ENCODE measurements at places on chromosomes 16 and 17.
A peak's percentile ranks its signal among the peaks of the same experiment; 100 is the strongest.

GRCh38 chr17:18919963-18920362 is 32.0 kb upstream of the SLC5A10 start:
- no peak for DNase-seq

- no peak for DNase-seq
Measured at GRCh38 chr17:57984261-57984890, 3.7 kb downstream of the VEZF1 start.

GRCh38 chr17:73748508-73748907 is 104.3 kb upstream of the SDK2 start:
- DNase-seq = no peak

- no peak for DNase-seq
Measured at GRCh38 chr17:44409309-44410028, 20.0 kb upstream of the ITGA2B start.

- DNase-seq = peak; percentile 83
Measured at GRCh38 chr16:81625544-81626153, 153.4 kb upstream of the PLCG2 start.

- DNase-seq = peak; percentile 44
Measured at GRCh38 chr17:68290268-68290954, 516 bp downstream of the SLC16A6 start.

DNA sequence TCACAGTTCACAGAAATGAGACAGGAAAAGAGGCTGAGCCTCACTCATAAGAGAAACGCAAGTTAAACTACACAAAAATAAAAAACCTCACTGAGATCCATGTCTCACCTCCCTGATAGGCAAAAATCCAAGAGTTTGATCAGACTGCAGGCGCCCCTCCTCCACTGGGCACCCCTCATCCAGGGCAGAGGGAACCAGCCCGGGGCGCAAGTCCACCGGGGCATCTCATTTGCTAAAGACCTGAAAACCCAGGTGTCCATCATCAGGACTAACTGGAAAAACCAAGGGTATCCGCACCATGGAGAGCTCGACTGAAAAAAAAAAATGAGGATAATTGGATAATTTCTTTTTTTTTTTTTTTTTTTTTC is 2.6 kb downstream of the HBZ start:
- no peak for DNase-seq

DNA sequence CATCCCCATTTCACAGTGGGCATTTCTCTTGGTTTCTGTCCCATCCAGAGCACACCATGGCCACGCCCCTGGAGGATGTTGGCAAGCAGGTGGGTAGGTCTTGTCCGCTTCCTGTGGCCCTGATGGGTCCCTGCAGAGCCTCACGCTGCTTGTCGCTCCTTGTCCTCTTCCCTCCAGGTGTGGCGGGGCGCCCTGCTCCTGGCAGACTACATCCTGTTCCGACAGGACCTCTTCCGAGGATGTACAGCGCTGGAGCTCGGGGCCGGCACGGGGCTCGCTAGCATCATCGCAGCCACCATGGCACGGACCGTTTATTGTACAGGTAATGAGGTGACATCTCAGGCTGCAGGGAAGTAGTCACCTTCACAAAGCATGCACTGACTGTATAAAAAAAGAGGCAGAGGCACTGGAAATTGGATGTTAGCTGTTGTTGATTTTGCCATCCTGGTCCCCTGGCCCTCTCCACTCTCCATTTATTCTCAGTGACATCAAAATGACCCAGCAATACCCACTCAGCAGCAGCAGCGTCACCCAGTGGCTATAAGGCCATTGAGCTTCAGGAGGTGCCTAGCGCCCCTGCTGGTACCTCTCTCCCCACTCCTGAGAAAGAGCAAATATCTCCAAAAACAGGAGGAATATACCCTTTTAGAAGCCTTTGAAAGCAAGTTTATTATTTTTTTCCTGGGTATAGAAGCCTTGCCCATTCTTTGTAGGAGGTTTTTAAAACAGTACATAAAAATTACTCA is 13.7 kb downstream of the METTL22 start:
- DNase-seq = no peak
